ENCODE measurements at places on chromosomes 3 and 15.

DNA sequence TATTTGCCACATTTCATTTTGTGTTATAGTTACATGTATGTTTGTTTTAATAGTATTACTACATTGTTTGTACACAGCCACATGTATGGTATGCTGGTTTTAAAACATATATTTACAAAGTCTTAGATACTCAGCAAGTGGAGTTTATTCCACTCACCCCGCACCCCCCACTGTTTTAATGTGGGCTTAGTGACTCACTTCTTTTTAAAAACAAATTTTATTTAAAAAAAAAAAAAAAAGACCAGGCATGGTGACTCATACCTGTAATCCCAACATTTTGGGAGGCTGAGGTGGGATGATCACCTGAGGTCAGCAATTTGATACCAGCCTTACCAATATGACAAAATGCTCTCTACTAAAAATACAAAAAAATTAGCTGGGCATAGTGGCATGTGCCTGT lies 26.9 kb upstream of the TJP1 start:
- DNase-seq: no peak

GRCh38 chr3:51340989-51341636 lies 44.0 kb upstream of the MANF start:
- DNase-seq: no peak

GRCh38 chr3:46401579-46401978 lies 5.3 kb downstream of the CCR5AS start:
- no peak for DNase-seq

- DNase-seq: no peak
These were observed 18.2 kb downstream of the TPM1 start for GRCh38 chr15:63060699-63061098.

- no peak for DNase-seq
These were observed 4.6 kb upstream of the NIT2 start for GRCh38 chr3:100329800-100330489.

GRCh38 chr3:43481375-43481774 lies 140.4 kb downstream of the ANO10 start:
- no peak for DNase-seq

- no peak for DNase-seq
These were observed 9.0 kb upstream of the MEIS2 start for GRCh38 chr15:37109168-37109871.

GRCh38 chr3:152444029-152444641 lies 175.4 kb downstream of the MBNL1 start:
- DNase-seq: no peak

DNA sequence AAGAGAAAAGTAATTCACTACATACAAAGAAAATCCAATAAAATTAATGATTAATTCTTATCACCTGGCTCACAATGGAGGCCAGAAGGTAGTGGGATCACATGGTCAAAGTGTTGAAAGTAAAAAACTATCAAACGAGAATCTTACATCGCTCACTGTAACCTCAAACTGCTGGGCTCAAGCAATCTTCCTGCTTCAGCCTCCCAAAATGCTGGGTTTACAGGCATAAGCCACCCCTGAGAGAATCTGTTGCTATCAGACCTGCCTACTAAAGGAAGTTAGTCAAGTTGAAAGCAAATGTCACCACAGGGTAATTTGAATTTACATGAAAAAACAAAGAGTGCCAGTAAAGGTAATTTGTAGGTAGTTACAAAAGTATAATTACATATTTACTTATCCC lies 103.3 kb downstream of the PCCB start:
- DNase-seq: no peak

DNA sequence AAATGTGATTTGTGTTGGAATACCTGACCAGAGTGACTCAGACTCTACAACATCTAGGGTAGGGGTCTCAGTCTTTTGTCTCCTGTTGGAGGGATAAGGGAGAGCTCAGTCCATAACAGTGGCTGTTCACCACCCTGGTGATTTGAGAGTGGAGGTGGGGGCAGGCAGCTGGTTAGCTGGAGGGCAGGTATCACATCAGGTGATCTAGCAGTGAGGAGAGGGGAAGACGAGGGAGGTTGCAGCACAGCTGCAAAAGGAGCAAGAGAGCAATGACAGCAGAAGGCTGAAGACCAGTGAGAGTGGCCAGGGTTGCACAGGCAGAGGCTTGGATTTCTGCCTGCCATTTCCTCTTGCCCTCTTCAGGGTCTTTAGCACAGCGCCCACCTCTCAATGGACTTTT lies 38.4 kb downstream of the PLCL2 start:
- DNase-seq: no peak

DNA sequence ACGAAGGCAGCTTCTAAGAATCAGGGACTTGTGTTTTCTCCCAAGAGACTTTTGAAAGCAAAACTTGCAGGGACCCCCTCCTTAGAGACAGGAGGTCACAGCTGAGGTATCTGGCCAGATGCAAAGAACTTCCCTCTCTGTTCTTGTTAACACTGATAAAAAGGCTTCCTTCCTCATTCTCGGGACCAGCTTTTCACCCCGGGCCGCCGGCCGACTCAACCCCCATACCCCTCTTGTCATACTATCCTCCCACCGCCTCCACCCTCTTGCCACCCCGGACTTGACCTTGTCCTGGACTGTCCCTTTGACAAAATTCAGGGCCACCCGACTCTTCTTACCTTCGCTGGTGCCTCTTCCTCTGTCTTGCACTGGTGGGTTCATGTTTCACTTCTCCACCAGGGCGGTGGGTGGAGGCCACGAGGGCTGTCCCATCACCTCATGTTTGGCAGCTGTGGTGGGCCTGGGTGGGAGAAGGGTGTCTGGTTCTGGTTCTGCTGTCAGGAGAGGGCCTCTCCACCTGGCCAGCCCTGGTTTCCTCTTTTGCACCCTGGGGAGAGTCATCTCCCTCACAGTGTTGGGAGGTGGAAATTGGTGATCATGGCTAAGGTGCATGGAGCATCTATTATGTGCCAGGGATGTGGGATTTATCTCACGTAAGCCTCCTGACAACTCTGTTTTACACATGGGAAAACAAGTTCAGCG lies 32.5 kb downstream of the BHLHE40 start:
- DNase-seq: no peak

GRCh38 chr3:190323246-190323626 lies 990 bp upstream of the CLDN1 start:
- no peak for DNase-seq

DNA sequence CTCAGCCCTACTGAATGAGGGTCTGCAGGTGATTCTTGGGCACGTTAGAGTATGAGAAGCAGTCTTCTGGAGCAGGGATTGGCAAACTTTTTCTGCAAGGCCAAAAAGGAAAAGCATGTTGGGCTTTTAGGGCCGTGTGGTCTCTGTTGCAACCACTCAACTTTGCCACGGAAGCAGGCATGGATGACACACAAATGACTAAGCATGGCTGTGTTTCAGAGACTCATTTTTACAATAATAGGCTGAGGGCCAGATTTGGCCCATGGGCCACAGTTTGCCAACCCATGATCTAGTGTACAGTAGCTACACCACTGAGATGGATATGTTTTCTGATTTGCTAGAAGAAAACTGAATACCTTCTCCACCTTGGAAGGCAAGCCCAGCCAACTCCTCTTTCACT lies 66.1 kb upstream of the PRICKLE2 start:
- no peak for DNase-seq

DNA sequence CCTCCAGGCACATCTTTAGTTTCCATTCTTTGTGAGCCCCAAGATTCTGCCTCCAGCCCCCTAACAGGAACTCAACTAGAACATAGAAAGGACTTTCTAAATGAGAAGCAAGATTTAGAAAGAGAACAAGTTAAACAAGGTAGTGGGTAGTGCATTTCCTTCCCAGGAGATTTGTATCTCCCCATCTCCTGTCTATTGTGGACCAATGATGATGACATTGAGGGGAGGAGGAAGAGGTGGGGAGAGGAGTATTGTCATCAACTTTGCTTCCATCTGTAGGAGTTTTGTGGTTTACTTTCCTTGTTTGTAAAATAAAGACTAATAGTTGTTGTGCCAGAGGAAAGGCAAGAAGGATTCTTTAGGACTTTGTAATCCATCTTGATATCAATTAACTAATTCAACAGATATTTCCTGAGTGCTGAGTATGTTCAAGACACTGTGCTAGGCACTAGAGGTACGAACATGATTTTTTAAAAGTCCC lies 235.3 kb upstream of the ROPN1 start:
- DNase-seq: no peak

GRCh38 chr3:157607826-157608405 lies 104.7 kb upstream of the VEPH1 start:
- no peak for DNase-seq

- no peak for DNase-seq
These were observed 25.6 kb upstream of the MKRN3 start for GRCh38 chr15:23539892-23540291.

- DNase-seq: no peak
These were observed 43.0 kb upstream of the ATP2C1 start for GRCh38 chr3:130850843-130851242.

DNA sequence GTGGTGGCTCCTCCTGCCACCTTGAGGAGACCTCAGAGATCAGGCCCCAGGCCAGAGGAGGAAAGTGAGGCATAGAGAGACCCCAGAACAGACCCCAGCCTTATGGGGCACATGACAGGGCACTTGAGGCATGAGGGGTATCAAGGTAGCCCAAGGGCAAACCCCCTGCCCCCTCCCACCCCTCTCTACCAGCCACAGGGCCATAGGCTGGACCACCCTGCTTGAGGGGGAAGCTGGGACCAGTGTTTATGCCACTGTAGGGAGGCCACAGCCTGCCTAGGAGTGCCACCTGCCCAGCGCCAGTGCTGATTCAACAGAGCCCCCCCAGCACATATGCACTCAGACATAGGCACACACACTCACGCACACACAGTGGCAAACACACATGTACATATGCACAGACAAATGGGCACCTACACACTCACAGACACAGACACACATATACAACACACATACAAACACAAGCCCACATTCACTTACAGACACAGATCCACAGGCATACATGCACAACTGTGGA lies 10.3 kb downstream of the MYL3 start:
- no peak for DNase-seq

- DNase-seq: no peak
These were observed 30.1 kb downstream of the FBLN2 start for GRCh38 chr3:13579063-13579462.

DNA sequence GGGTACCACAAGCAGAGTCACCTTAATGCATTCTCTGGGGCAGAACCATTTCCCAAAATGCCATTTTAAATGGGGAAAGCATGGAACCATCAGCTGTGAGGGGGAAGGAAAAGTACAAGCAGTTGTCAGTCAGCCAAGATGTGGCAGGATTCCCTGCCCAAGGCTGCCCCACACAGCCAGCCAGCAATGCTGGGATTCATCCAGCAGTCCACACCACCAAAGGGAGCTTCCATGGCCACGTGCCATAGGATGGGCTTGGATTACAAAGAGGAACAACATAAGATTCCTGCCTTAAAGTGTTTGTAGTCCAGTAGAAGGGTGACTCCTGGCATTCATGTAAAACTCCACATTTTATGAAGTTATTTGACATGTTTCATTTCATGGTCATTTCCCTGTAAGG lies 233.3 kb downstream of the SHOX2 start:
- no peak for DNase-seq

DNA sequence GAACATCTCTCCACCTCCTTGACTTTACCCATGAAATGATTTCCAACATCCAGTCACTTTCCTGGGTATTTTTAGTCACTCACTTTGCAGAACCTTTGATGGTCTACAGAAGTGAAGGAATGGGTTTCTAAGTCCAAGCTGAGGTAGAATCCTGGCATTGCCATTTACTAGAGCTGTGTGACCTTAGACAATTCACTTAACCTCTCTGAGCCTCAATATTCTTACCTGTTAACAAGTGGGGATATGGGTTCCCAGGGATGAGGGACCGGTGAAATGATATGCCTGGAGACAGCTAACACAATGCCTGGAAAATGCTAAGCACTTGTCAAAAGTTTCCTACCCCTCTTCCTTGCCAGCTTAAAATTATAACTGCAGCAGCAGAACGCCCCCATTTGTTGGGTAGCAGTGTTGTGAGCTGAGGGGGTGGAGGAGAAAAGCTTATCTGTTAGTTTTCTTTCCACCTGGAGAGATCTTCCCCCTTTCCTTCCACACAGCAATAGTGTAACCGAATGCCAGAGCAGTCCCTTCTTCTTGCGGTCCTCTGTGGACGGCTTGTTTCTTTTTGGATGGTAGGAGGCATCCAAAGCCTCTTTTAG lies 319.2 kb upstream of the LRRFIP2 start:
- no peak for DNase-seq

DNA sequence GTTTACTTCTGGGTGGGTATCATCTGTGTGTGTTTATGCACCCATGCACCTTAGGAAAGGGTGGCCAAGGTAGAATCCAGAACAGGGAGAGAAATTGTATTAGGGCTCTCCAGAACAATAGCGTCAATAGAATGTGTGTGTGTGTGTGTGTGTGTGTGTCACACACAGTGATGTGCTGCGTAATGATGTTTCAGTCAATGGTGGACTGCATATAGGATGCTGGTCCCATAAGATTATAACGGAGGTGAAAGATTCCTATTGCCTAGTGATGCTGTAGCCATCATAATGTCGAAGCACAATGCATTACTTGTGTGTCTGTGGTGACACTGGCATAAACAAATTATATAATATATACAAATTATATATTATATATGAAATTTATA lies 69.3 kb upstream of the PRR23C start:
- DNase-seq: no peak

DNA sequence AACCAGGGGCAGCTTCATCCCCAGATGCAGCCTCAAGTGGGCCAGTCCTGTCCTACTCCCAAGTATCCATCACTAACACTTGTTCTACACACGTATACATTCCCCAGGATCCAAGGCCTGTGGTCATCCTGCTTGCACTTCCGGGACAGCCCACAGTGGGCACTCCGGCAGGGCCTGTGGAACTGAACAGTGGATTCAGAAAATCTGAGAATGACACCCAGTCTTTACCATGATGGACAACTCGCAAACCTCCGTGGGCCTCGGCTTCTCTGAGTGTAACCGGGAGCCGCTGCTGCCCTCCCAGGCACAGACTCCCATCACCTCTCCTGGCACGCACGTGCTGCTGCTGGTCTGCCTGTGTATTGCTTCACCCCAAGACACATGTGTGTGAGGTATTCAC lies 59.6 kb downstream of the ATP10A start:
- no peak for DNase-seq

All from stimulated activated CD8-positive, alpha-beta memory T cell treated with anti-CD3 and anti-CD28 coated beads, Interleukin-4, amount 100 ng/mL, for 1 hour (primary cell).